Fibroblast of villous mesenchyme (primary cell): ENCODE measurements at places on chromosomes 11 and 22. TPM values are rescaled to one million over a fixed set of nuclear protein-coding genes. Genes with fewer than 3 reads are reported as not detected.

GRCh38 chr11:7494086-7494745 lies 8.9 kb downstream of the OLFML1 start:
- DNase-seq = no peak

DNA sequence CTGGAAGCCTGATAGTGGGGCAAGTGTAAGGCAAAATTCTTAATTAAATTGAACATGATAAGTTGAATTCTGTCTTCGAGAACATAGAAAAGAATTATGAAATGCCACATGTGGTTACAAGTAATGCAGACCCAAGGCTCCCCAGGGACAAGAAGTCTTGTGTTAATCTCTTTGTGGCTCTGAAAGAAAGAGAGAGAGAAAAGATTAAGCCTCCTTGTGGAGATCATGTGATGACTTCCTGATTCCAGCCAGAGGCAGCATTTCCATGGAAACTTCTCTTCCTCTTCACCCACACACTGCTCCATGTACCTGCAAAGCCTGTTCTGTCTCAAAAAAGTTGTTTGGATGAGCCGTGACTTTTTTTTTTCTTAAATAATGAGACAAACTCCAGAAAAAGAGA lies 1.9 kb upstream of the TYR start:
- DNase-seq = no peak

DNA sequence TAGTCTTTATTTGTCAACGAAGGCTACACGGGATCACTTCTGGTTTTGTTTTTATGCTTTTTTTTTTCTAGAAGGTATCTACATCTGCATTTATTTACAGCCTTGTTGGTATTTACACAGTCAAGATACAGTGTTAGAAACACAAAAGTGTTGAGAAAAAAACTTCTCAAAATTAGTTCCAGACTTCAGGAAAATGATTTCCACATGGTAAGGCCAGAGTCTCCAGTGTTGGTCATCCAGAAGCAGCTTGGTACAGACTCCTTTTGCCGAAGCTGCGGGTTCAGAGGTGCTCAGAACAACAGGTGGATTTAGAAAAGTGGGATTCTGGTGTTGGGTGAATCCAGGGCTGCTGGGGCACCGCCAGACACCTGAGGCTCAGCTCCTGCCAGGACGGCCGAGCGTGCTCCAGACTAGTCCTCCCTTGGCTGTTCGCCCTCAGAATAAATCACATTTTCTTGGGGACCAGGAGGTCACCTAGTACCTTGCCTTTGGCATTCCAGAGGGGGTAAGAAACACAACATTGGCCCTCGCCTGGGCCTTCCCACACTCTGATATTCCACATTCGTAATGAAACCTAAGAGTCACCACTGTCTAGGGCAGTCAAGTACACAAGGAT lies 78.7 kb upstream of the NARS2 start:
- no peak for DNase-seq

GRCh38 chr22:19815823-19816290 lies 38.8 kb downstream of the GNB1L start:
- DNase-seq = no peak

DNA sequence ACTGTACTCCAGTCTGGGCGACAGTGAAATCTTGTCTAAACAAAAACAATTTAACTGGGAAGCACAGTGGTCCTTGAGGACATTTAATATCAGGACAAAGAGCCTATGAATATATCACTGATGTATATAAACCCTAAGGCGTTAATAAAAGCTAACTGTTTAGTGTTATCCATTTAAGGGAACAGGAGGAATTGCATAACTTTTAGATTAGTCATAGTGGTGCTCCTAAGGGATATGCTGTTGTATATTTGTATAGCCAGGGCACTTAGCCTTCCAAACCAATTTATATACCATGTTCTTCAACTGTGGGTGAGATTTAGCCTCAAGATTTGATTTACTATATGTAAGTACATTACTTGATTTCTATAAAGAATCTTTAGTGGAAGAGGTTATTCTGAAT lies 3.0 kb upstream of the CHEK1 start:
- DNase-seq = peak; percentile 62

- no peak for DNase-seq
Measured at GRCh38 chr11:80163441-80163840, 722.6 kb upstream of the TENM4 start.

- DNase-seq = peak; percentile 72
Measured at GRCh38 chr11:33829430-33830141, 55.3 kb upstream of the FBXO3 start.

GRCh38 chr11:120285256-120285655 lies 39.8 kb upstream of the TLCD5 start:
- DNase-seq = no peak

- DNase-seq = no peak
Measured at GRCh38 chr11:122756417-122756816, 81.9 kb upstream of the CRTAM start.

DNA sequence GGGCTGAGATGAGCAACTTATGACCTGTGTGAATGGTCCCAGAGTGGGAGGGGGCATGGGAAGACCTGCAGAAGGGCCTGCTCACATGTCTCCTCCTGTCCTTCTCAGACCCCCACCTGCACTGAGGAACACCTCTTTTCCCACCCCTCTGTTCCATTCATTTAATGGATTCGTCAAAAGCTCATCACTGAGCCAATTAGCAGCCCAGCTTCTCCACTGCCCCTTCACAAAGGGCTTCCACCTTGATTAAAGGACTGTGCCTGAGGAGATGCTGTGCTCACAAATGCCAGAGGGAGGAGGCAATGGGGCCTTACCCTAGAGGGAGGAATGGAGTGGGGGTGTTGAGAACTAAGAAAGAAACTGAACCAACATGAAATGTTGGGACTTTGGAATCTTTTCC lies 14.0 kb upstream of the CDON start:
- no peak for DNase-seq

DNA sequence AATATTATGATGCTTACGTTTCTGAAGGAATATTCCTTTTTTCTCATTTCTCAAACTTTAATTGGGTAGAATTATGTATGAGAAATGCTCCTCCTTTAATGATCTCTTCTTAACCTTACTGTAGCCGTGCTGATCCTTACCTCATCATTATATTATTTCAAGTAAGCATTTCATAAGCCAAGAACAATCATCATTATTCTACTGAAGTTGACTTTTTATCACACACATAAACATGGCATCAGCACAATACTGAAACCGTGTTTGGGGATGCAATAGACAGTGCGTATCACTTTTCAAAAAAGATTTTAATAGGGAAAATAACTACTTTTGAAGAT lies 162.8 kb downstream of the ARHGAP42 start:
- DNase-seq = no peak

VSIG2 gene
- under 0.01 TPM in 1 of 2 replicates, not detected in the other for total RNA-seq

TMEM9B gene
- total RNA-seq = 25.4 and 43.2 TPM in 2 replicates

MPZL2 gene
- not detected in 2 replicates for total RNA-seq

ACAD8 gene
- total RNA-seq = 14.5 and 16.4 TPM in 2 replicates
